Fibroblast of skin of left quadriceps (primary cell): ENCODE measurements at places on chromosomes 12 and 14.

DNA sequence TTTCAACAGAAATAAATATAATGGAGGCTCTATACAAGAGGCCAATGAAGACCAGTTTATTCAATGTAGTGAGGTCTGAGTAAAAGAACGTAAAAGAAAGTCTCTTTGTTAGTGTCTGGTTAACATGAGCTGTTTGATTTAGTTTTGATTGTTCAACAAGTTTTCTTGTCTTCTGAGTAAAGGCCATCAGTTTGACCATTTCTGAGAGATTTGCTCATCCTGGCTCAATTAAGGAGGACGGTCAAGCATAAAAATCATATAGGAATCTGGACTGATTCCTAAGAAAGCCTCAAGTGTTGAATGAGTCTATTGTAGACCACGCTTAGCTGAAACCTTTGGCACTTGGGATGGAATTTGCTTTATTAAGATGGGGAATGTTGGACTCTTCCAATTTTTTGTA is 32.5 kb upstream of the FGF23 start:
- DNase-seq, result no peak

- DNase-seq, result no peak
These were observed 594 bp upstream of the VCPKMT start for GRCh38 chr14:50116966-50117365.

- no peak for DNase-seq
These were observed 331.8 kb upstream of the SFSWAP start for GRCh38 chr12:131378861-131379665.

DNA sequence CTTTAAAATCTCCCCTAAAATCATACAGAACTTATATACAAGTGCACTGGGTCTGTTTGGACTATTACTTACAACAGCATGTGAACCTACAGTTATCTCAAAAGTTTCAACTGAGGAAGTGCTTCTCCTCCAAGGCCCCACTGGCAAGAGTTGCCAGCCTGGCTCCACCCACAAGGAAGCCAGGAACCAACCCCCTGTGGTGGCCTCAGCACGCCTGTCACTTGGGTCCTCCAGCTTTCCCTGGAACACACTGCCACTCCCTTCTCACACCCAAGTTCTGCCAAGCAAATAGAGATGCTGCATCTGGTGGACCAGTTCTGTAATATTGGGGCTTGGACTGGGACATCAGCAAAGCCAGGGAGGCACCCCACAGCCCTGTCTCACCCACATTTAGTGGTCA is 115.4 kb downstream of the GCH1 start:
- DNase-seq, result no peak

DNA sequence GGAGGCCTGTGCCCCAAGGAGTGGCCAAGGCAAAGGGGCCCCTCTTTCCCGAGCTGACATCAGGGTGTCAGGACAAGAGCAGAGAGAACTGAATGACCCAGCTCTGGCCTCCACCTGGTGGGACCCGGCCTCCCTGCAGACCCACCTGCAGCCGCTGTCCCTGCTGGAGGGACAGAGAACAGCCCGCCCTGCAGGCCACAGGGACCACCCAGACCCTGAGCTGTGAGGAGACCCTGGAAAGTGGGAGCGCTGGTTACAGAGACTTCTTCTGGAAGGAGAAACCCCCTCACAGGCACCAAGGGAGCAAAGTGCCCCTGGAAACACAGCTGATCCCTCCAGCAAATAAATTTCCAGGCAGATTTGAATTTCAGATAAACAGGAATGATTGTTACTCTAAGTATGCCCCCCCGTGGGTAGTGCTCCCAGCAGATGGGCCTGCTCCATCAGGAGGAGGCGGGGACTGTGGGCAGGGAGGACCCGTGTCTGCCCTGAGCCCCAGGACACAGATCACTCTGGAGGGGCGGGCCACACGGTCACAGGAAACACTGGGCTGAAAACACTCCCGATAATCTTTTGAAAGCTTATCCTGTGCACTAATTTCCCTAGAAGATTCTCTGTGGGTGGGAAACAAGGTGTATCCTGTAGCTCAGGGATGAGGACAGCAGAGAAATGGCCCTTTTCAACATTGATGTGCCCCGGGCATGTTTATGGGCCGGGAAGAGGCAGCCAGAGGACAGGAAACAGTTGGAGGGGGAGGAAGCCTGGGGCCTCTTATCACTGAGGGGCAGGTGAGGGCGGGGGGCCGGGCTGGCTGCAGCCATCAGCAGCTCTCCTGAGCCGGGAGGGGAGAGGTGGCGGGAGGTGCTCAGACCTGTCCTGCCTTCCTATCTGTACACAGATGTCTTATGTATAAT is 276.0 kb downstream of the ADGRD1 start:
- no peak for DNase-seq

- no peak for DNase-seq
These were observed 98.1 kb downstream of the ESR2 start for GRCh38 chr14:64196056-64196455.

- no peak for DNase-seq
These were observed 4.5 kb downstream of the MYL6 start for GRCh38 chr12:56162468-56163290.

- no peak for DNase-seq
These were observed 4.4 kb upstream of the GALNT6 start for GRCh38 chr12:51395283-51396230.

DNA sequence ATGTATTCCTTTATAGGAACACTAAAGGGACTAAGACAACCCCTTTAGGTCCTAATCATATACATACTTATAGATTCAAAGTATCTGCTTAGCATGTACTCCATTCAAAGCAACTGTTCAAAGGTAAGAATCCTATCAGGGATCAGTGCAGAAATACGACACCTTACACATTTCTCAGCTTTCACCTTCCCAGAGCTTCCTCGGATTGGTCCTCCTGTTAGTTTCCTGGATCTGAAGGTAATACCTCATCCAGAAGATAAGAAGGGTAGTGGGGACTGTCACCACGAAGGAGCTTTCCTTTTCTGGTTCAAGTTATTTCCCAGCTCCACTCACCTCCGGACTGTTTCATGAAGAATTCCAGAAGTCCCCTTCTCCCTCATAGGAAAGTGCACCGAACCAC is 38.0 kb downstream of the RCOR1 start:
- DNase-seq, result no peak

- DNase-seq, result no peak
These were observed 47.6 kb upstream of the PNMA1 start for GRCh38 chr14:73761618-73762355.

DNA sequence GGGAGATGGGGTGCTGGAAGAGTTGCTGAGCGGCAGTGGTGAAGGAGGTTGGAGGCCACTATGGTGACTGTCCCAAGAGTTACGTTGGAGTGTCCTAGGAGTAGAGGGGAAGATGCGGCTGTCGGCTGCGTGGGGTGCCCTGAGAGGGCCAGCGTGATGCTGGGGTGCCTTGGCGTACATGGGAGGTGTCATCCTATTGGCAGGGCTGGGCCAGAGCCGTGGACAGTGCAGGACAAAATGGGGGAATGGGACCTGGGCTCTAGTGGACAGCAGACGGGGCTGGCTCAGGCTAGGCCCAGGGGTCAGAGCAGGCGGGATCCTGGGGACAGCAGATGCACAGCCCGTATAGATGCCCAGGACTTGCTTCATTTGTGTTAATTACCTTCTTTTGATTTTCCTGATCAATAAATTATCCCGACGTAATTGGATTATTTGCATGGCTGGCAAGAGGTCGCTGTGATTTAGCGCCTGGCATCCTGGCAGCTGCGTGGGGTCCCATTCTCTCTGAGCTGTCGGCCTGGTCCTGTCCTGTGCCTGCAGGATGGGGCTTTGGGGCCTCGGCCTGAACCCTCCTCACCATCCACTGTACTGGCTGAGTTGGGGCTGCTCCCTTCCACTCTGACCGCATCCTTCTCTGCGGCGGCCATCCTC is 203.9 kb upstream of the C14orf180 start:
- DNase-seq, result no peak

- DNase-seq, result peak; percentile 51
These were observed 5.7 kb upstream of the NEK9 start for GRCh38 chr14:75132382-75133086.
